ENCODE measurements at places on chromosomes 12 and 14.
A peak's percentile ranks its signal among the peaks of the same experiment; 100 is the strongest.

DNA sequence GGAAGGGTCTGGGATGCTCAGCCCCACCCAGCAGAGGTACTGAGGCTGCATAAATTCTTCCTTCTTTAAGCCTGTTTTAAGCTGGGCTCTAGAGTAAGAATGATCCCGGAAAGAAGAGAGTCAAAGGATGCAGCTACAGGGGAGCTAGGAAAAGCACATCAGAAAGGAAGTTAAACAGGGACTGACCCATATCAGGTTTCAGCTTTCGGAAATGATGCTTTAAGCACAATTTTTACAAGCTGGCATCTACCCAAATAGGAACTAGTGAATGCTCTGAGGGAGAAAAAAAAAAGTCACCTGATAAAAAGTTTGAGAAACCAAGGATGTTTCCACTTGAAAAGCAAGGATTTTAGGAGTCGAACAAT is 22.0 kb downstream of the TSPAN8 start:
- no peak for DNase-seq

DNA sequence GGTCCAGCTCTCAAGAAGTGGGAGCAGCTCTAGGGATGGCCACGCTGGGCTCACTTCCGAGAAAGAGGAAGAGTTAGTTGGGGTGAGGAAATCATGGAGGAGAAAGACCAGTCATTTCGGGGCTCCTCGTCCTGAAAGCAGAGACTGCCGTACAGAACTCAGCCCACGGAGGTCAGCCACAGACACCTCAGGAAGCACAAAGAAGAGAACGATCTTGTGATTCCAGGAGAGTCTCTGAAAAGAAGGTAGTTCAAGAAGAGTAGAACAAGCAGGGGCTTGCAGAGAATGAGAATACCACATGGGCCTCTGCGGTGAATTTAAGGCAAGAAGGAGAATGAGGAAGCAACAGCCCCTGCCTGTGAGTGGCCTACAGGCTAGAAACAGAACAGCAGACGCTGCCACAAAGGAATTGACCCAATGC is 311.9 kb downstream of the CACNA1C start:
- no peak for DNase-seq

DNA sequence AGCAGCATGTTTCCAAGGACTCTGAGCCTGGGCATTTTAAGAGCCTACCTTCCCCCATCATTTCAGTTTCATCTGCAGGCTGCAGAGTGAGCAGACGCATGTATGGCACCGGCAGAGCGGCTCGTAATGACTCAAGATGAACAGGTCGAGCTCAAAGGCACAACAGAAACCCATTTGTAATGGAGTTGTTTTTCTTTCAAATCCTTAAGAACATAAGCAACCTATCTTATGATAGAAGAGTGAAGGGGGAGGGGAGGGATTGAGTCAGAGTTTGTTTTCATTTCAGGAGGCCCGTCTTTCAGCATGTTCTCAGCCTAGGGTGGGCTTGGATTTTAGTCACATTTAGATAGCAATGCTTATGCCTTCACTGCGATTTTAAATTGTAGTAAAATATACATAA is 54.9 kb upstream of the CISTR start:
- no peak for DNase-seq

DNA sequence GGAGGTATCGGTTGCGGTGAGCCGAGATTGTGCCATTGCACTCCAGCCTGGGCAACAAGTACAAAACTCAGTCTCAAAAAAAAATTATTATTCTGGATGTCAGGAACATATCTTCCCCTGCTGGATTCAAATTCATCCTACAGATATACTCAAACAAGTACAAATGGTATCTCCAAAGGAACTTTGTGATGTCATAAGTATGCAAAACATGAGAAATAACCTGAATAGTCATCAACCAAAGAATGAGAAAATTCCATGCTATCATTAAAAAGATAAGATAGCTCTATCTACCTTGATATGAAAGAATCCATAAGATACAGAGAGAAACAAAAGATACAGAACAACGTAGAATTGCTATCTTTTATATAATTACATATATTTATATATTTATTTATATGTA is 67.7 kb downstream of the EEA1 start:
- no peak for DNase-seq

- no peak for DNase-seq
These were observed 70.1 kb upstream of the PLXNC1 start for GRCh38 chr12:94078138-94078723.

- no peak for DNase-seq
These were observed 239.8 kb downstream of the KTN1 start for GRCh38 chr14:55819610-55820304.

DNA sequence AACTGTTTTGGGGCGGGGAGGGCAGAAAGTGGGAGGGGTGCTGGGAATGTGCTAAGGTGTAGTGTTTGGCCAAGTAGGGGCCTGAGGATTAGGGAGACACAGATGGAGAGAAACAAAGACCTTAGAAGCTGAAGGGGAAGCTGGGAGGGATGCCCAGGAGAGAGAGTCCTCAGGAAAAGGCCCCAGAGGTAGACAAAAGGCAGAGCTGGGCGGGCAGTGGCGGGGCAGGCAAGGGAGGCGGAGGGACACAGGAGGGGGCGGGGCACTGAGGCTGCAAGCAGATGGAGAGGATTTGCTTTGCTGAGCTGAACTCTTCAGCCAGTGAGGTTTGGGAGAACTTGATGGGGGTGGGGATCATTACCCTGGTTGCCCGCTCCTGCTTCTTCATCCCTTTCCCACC is 2.8 kb downstream of the PTMS start:
- peak; percentile 16 for DNase-seq

DNA sequence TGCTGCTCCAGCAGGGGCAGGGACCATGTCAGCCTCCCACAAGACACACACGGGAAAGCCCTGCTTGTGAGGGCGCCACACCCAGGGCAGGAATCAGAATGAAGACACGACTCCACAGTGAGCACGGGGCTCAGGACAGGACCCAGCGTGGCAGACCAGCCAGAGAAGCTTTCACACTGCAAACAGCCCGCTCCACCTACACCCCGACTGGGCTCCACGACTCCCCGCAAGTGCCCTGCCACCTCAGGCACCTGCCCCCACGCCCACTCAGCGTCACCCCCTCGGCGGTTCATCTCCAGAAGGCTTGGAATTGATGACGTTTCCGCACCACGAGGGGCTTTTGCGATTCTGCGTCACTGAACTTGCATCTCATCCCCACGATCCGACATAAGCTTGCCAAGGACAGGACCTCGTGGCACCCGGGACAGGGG is 91.1 kb downstream of the FBXL14 start:
- DNase-seq: no peak

GRCh38 chr12:61220337-61220736 is 1039.9 kb upstream of the USP15 start:
- no peak for DNase-seq

DNA sequence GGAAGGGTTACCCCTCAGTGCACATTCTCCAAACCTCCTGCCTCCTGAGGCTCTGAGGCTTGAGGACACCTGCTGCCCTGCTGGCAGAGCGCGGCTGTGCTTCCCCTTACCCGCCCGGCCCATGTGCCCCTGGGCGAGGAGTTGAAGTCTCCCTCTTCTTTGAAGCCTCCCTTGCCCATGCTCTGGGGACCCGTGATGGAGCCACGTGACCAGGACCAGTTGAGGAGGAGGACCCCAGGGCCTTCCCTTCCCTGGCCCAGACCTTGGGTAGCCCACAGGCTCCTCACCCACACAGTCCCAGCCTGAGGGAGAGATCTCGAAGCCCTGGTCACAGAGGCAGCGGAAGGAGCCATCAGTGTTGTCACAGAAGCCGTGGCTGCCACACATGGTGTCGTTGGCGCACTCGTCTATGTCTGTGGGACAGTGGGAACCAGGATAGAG is 12.9 kb downstream of the ISCA2 start:
- DNase-seq: no peak

GRCh38 chr14:68693926-68694325 is 98.9 kb downstream of the ZFP36L1 start:
- DNase-seq: no peak

DNA sequence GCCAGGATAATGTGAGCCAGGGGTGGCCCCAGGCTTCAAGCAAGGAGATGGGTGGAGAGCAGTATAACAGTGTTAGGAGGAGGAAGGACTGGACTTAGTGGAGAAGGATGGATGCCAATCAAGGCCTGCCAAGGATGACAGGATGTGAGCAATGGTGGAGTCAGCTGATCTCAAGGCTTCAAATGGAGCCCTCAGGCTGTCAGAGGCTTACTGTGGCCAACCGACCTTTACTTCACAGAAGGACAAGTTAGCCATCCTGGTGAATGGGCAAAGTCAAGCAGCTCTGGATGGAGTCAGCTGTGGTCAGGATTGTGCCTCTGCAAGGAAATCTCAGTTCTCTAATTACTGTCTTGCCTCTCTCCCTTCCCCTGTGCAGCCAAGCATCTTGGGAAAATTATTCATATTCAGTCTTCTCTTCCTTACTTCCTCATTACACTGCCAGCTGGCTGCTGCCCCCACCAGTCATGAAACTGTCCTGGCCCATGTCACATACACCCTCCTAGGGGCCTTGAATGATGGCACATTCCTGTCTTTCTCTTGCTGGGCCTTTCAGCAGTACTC is 7.6 kb upstream of the STAT6 start:
- DNase-seq: no peak

- no peak for DNase-seq
These were observed 82.9 kb downstream of the RCOR1 start for GRCh38 chr14:102675396-102675795.

DNA sequence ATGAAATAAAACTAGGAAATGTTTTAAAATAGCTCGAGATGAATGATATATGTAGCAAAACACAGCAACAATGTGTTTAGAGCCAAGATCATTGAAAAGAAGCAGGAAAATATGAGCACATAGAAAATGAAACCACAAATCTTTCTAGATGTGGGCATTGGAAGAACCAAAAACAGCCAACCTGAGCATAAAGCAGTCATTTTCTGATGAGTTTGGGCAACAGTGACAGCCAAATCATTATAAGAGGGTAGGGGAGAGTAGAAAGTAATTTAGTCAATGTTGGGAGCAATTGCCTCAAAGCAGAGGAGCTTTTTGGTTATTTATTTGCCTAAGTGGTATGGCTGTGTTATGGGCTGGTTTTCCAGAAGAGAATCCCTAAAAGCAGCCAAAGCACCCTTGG is 8.8 kb upstream of the BICDL1 start:
- DNase-seq: no peak

- DNase-seq: no peak
These were observed 114.7 kb downstream of the DAAM1 start for GRCh38 chr14:59303216-59303615.

- DNase-seq: peak; percentile 81
These were observed 77.4 kb downstream of the SCARB1 start for GRCh38 chr12:124786061-124786964.

DNA sequence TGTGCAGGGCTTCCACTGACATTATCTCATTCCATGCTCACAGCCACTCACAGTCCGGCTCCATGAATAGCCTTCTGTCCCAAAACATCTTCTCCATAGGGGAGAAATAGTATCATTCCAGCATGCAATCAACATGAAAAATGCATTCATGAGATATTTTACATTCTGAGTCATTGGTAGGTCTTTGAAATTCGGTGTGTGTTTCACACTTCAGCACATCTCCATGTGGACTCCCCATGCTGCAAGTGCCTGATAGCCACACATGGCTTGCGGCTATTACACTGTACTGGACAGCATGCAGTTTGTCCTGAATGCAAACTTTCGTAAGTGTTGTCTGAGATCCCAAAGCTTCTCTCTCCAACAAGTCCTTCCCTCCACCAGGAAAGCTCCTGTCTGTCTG is 449.3 kb downstream of the MED13L start:
- no peak for DNase-seq

DNA sequence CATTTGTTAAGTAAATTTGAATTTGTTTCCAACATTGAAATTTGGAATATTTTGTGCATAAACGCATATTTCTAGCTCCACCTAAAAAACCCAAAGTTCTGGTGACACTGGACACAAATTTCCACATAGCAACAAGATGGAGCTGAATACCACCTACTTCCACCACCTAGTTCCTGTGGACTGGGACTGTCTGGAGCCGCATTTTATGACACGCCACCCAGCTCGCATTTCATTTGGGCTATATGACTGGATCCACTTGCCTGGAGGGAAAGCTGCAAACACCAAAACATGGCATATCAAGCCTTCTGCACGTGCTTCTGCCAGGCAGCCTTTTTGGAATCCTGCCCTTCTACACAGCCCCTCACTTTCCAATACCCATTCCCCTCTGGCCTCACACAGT is 173.4 kb downstream of the KIF21A start:
- no peak for DNase-seq

All from amniotic stem cell (primary cell).